ENCODE measurements at places on chromosomes 12 and 14.

DNA sequence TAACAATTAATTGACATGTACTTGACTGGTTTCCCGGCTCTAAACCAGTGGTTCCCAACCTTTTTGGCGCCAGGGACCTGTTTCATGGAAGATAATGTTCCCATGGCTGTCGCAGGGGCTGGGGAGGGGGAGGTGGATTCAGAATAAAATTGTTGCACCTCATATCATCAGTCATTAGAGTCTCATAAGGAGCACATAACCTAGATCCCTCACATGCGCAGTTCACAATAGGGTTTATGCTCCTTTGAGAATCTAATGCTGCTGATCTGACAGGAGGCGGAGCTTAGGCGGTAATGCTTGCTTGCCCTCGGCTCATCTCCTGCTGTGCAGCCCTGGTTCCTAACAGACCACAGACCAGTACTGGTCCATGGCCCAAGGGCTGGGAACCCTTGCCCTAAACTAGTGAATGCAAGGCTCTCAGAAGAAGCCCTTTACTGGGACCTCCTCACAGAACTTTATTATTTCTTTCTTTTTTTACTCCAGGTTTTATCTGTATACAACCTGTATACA is 86.4 kb upstream of the SINHCAF start:
- no peak for DNase-seq

- DNase-seq, result no peak
Observed at GRCh38 chr12:89817501-89818226, 109.0 kb upstream of the ATP2B1 start.

DNA sequence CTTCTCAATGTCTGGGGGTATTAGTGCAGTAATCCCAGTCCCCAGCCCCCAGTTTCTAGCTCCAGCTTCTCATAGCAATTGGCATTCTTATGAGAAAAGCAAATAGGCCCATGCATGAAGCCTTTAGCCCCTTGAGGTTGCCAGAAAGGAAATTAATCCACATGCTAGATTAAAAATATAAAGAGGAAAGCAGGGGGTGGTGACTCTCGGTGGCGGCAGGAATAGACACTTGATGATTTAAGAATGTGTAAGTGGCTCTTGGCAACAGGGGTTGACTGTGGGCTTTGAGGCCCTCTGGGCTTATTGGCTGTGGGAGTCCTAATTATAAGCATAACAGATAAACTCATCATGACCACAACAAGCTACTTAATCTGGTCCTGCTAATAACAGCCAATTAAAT is 1367.3 kb upstream of the FLRT2 start:
- DNase-seq, result no peak

GRCh38 chr14:50837271-50837670 is 6.3 kb upstream of the NIN start:
- no peak for DNase-seq

GRCh38 chr12:49762468-49762847 is 21.1 kb downstream of the TMBIM6 start:
- DNase-seq, result no peak

DNA sequence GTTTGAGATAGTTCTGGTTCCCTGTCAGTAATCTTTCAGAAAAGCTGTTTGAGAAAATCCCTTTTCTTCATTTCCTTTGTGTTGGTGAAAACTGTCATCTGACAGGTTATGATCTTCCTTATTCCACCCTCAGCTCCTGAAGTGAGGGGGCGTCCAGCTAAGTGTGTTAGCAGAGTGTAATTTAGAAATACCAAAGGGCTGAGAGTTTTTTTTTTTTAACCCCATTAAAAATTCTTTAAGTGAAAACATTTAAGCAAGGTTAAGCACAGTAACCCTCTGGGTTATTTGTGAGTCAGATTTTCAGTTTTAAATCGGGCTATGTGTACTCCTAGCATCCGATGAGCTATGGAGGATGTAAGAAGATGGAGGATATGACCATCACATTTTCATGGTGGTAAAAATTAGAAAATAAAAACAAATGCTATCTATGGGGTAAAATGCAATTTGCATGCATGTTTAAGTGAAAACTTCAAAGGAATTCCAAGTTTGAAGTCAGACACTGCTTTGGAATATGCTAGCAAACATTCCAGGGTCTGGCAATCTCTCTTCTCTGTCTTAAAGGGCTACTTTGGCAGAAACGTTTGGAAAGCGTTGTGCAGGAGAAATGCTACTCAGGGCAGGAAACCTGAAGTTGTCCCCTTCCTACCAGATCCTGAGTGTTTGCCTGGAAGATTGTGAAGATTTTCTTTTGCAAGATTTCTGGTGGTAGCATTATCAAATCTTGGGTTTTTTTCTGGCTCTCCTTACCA is 197.0 kb upstream of the PRICKLE1 start:
- DNase-seq, result no peak

- DNase-seq, result no peak
Observed at GRCh38 chr14:76584271-76584702, 177.0 kb upstream of the VASH1 start.

Measured in stimulated activated CD8-positive, alpha-beta memory T cell treated with anti-CD3 and anti-CD28 coated beads, Interleukin-4, amount 100 ng/mL, for 1 hour (primary cell).